HepG2 (cell line): ENCODE measurements at places on chromosomes 7 and 10. TPM values are rescaled to one million over a fixed set of nuclear protein-coding genes. Genes with fewer than 3 reads are reported as not detected.

Gene GRID1
- total RNA-seq: not detected in 2 replicates

Gene GRID2IP
- not detected in 2 replicates for total RNA-seq

Gene TSPAN12
- 0.70 and 0.95 TPM in 2 replicates for total RNA-seq

DNA sequence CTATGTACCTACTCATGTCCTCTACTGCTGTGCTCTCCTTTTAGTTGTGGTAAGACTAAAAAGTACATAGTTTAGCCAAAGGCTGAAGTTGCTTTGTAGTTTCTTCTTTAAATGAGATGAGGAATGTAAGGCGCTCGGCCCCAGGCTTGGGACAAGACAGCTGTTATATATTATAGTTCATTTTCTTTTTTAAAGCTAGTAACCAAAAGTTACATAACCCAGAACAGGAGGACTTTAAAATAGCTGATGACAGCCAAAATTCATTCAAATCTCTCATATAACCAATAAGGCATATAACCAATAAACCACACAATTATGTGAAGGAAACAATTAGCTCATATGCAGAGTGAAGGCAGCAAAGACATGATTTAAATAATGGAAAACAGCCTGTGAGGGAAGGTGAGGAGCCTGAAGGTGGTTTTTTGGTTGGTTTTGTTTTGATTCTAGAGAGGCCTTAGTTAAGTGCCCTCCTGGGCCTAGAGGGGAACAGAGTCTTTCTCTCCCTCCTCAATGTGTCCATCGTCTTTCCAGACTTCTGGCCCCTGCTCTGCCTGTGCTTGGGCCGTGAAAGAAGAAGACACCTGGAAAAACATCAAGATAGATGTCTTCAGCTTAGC, 35.8 kb downstream of the SLC26A4 start:
- no peaks in the 10 kb centered on the region for H3K4me1 ChIP-seq
- H3K27ac ChIP-seq: no peak overlapping the region
- no peaks in the 10 kb centered on the region for H3K36me3 ChIP-seq

- no peaks in the 10 kb centered on the region for H3K4me1 ChIP-seq
- H3K36me3 ChIP-seq: no peaks in the 10 kb centered on the region
- H3K4me3 ChIP-seq: no peak overlapping the region
- no peaks in the 10 kb centered on the region for H3K27me3 ChIP-seq
- H3K27ac ChIP-seq: no peak overlapping the region
These were observed 238.7 kb upstream of the PRSS58 start for GRCh38 chr7:142496545-142496991.

- no peak overlapping the region for H3K27ac ChIP-seq
- no peaks in the 10 kb centered on the region for H3K4me1 ChIP-seq
- H3K36me3 ChIP-seq: no peaks in the 10 kb centered on the region
These were observed 879.0 kb upstream of the CELF2 start for GRCh38 chr10:10138685-10139084.

DNA sequence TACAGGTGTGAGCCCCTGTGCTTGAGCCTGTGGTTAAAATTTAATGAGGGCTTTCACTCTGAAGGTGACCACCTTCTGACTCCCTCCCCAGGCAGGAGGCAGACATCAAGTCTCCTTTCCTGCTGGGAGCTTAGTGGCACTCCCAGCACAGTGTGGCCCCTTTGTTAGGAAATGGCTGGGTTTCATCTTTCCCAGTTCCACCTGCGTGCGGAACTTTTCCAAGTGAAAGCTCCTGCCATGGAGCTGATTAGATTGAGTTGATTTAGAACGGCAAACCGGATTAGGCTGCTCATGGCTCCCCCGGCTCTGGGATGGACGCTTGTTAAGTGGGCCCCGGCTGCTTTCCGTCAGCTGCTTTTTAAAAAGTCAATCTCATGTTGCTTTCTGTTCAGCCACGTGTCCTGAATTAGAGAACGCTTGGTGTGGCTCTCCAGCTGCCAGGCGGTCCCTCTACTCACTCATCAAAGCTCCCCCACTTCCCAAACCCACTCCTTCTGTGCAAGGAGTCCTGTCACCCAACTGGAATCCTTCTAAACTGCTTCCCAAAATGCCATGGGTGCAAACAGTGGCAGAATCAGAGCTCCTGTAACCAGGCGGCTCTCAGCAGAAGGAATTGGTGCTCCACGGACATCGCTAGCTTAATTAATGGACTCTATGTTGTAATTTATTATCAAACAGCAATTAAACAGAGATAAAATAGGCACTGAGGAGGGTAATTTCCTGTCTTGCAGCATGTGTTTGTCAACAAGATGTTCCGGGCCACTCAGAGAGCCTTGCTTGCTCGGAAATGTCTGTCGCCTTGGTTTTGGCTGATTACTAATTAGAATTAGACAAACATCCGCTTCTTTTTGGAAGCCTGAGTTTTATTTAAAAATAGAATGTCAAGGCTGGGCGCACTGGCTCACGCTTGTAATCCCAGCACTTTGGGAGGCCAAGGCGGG, 551.2 kb downstream of the GALNT17 start:
- no peak overlapping the region for H3K27ac ChIP-seq
- H3K36me3 ChIP-seq: no peaks in the 10 kb centered on the region
- H3K27me3 ChIP-seq: peaks cover 4% of the 10 kb centered on the region; the same call in 1 of the 3 replicates
- H3K4me3 ChIP-seq: no peak overlapping the region

- H3K27ac ChIP-seq: no peak overlapping the region
- no peaks in the 10 kb centered on the region for H3K27me3 ChIP-seq
- H3K4me3 ChIP-seq: no peak overlapping the region
- no peak for DNase-seq
- H3K4me1 ChIP-seq: peaks cover 72% of the 10 kb centered on the region
These were observed 44.2 kb downstream of the ZCCHC24 start for GRCh38 chr10:79401015-79401921.

DNA sequence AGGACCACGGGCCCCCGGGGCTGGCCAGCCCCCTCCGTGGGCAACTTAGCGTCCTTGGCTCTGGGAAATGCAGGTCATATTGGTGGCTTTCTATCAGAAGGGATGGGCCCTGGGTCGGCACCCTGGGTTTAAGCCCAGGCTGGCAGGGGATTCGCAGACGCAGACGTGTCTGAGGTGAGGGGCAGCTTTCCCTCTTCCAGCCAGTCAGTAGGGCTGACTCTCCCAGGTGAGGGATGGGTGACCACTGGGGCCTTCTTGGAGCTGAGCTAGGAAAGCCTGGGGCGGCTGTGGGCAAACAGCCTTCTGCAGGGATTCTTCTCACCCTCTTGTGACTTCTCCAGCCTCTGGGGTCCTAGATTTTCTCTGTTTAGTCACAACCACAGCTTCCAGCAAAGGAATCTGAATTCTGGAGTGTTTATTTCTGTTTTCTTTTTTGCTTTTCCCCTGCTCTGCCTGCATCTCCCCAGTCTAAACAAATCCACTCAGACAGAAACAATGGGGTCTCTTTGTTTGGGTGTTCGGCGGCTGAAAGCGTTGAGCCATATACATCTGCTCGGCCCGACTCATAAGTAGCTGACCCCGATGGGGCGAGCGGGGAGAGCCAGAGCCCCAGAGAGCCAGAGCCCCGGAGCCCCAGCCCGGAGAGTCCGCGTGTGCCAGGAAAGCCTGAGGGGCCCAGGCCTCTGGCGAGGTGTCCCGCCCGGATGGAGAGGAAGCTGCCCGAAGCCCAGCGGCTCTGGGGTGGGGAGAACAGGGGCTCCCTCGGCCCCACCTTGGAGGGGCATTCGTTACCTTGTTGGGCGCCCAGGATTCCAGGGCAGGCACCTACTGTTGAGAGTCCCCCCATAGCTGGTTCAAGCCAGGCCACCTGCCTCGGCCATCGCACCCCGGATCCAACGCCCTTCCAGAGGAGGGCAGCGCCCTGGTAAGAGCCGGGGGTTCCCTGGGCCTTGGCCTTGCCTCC, 2.0 kb downstream of the MNX1 start:
- H3K27me3 ChIP-seq: peaks cover 39% of the 10 kb centered on the region
- peaks cover 51% of the 10 kb centered on the region for H3K4me1 ChIP-seq
- H3K36me3 ChIP-seq: no peaks in the 10 kb centered on the region
- peak overlapping the region; percentile 75 for H3K4me3 ChIP-seq

DNA sequence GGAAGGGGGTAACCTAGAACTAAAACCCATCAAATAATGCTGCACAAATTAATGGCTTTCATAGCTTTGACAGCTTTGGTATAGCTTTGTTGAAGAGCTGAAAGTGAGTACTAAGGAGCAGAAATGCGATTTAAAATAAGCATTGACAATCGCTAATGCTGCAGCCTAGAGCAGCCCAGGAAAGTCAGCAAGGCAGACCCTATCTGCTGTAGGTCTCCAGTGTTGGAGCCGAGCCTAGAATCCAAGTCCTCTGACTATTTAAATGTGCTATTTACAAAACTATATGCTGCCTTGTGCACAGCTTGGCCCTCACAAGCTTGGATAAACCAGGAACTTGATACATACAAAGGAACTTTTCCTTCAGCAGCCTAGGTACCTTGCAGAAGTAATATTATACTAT, 64.9 kb upstream of the ASAH2 start:
- peaks cover 12% of the 10 kb centered on the region; the same call in 1 of the 3 replicates for H3K36me3 ChIP-seq
- H3K27me3 ChIP-seq: no peaks in the 10 kb centered on the region
- H3K27ac ChIP-seq: no peak overlapping the region
- no peak overlapping the region for H3K4me3 ChIP-seq
- no peak for DNase-seq

DNA sequence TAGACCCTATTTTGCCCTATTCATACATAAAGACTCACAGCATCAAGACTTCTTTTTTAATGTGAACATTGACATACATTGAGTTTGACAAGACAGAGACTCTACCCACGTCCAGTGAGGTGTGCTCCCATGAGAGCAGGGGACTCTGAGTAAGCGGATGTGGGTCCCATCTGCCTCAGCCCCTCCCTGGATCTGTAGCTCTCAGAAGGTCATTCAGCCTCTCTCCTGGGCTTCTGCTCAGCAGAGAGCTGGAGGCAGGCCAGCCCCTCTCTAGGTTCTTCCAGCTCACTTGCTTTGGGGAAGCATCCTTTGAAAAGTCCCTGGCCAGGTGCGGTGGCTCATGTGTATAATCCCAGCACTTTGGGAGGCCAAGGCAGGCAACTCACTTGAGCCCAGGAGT, 146.9 kb upstream of the ZMIZ1 start:
- H3K27me3 ChIP-seq: peaks cover 3% of the 10 kb centered on the region; the same call in 1 of the 2 replicates
- no peak overlapping the region for H3K27ac ChIP-seq
- H3K4me1 ChIP-seq: no peaks in the 10 kb centered on the region
- no peak overlapping the region for H3K4me3 ChIP-seq

DNA sequence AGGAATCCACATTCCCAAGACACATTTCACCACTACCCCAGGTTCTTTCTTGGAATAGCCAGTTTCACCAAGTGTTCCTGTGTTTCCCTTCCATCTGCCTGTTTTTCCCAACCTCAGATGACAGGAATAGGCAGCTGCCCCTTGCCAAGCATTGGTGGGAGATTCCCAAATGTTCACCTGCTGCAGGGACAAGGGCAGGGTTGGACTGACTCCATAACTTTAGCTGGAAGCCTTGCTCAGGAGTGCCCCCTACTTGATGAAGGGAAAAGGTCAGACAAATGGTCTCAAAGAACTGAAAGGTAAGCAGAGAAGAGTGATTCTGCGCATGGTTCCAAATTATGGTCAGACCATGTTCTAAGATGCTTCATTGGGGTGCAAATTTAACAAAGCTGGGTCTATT, 45.1 kb upstream of the LYZL1 start:
- peaks cover 11% of the 10 kb centered on the region for H3K4me1 ChIP-seq
- no peak overlapping the region for H3K4me3 ChIP-seq
- DNase-seq: no peak
- no peak overlapping the region for H3K27ac ChIP-seq
- H3K27me3 ChIP-seq: no peaks in the 10 kb centered on the region
- H3K36me3 ChIP-seq: no peaks in the 10 kb centered on the region

DNA sequence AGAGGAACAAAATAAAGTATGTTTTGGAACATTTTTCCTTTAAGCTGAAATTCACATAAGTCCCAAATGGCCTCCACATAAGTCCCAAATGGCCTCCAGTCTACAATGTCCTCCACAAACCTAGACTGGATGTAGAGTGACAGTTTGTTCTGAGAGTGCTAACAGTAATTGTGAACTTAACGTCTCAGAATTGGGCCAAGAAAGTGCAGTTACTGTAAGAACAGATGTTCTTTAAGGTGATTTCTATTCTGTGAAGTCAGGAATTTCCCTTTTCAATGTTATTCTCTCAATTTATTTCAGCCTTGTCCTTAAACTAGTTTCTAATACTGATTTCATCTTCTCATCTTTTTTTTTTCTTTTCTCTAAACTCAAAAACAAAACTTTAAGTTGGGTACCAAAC, 188.7 kb upstream of the SEMA3E start:
- H3K27ac ChIP-seq: no peak overlapping the region
- no peaks in the 10 kb centered on the region for H3K27me3 ChIP-seq
- H3K4me3 ChIP-seq: no peak overlapping the region
- no peaks in the 10 kb centered on the region for H3K36me3 ChIP-seq

DNA sequence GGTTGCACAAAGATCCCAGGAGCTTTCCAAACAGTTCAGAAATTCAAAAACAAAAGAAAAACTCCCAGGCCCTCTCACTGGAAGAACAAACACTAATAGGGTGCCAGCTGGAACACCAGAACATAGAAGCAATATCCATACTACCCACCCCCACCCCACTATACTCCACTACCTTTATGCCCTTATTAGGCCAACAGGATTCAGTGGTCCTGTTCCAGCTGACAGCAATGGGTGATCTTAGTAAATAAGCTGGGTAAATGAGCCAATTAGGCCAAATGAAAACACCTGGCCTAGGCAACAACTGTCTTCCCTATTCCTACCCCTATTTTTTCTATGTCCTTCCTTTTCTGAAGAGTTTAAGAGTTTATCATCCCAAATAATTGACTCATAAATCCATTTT, 11.7 kb downstream of the NOC3L start:
- no peak for DNase-seq
- peaks cover 70% of the 10 kb centered on the region; the same call in 2 of the 3 replicates for H3K36me3 ChIP-seq
- H3K27ac ChIP-seq: no peak overlapping the region
- no peak overlapping the region for H3K4me3 ChIP-seq

DNA sequence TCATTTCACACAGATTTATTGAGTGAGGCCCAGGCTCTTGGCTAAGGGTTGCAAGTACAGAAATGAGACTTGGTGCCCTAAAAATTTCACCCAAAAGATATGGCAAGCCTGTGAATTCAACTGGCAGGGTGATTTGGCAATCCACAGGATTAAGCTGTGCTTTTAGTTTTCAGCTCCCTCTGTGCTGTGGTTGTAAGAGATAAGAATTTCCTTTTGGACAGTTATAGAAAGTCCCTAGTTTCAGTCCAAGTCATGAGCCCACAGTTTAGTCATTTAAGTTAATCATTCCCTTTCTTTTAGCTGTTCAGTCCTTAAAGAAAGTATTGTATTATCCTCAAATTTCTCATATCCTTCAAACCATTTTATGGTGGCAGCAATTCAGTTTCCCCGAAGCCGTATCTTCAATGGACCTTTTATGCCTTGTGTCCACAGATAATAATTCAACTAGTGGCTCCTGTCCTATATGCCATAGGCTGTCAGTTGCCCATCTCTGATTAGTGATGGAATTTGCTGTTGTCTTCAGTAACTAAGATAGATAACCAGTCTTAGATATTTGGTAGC, 73.4 kb upstream of the NAMPT start:
- H3K27me3 ChIP-seq: no peaks in the 10 kb centered on the region
- H3K4me3 ChIP-seq: no peak overlapping the region
- no peaks in the 10 kb centered on the region for H3K4me1 ChIP-seq
- H3K27ac ChIP-seq: no peak overlapping the region
- no peak for DNase-seq
- no peaks in the 10 kb centered on the region for H3K36me3 ChIP-seq

DNA sequence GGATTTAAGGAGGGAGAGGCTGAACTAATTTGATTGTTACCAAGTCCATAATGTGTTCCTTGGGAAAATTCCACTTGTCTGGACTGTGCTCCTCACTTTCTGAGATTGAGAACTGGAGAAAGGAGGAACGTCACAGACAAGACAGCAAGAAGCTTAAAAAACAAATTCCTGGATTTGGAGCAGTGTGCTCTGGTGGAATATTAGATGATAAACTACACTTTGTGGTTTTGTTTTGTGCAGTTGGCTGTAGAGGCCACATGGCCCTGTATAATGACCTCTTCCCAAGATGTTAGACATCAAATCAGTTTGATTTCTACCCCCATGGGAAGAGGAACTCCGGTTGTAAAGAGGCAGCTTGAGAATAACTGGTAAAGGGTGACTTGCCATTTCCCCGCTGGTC, 421.3 kb upstream of the GALNT17 start:
- no peaks in the 10 kb centered on the region for H3K27me3 ChIP-seq
- no peak for DNase-seq
- H3K4me1 ChIP-seq: no peaks in the 10 kb centered on the region
